Stimulated activated CD8-positive, alpha-beta memory T cell treated with anti-CD3 and anti-CD28 coated beads, Interleukin-4, amount 100 ng/mL, for 1 hour (primary cell): ENCODE measurements at places on chromosomes 13 and 19.

DNA sequence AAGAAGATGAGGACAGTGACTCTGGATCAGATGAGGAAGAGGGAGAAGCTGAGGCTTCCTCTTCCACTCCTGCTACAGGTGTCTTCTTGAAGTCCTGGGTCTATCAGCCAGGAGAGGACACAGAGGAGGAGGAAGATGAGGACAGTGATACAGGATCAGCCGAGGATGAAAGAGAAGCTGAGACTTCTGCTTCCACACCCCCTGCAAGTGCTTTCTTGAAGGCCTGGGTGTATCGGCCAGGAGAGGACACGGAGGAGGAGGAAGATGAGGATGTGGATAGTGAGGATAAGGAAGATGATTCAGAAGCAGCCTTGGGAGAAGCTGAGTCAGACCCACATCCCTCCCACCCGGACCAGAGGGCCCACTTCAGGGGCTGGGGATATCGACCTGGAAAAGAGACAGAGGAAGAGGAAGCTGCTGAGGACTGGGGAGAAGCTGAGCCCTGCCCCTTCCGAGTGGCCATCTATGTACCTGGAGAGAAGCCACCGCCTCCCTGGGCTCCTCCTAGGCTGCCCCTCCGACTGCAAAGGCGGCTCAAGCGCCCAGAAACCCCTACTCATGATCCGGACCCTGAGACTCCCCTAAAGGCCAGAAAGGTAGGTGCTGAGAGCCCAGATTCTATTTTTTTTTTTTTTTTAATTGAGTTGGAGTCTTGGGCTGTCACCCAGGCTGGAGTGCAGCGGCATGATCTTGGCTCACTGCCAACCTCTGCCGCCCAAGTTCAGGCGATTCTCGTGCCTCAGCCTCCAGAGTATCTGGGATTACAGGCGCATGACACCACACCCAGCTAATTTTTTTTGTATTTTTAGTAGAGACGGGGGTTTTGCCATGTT is 2.3 kb downstream of the PPP1R15A start:
- no peak for DNase-seq

DNA sequence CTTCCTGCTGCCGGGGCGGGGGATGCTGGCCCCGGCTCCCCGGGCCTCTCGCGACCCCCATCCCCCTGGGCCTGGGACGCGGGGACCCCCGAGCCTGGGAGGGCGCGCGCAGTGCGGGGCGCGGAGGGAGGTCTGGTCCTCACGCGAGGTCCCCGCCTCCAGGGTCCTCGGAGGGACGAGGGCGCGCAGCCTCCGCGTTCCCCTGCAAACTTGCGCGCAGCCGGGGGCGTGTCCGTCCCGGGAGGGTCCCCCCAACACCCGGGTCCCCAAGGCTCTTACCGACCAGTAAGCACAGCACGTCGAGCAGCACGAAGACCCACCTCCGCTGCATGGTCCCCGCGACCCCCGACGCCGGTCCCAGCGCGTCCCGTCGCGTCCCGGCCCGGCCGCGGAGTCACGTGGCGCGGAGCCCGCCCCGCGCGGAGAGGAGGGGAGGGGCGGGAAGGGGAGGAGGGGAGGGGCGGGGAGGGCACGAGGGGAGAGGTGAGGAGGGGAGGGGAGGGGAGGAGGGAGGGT is at the start of gene PLPP2:
PLPP2 (minus strand) TSS at position 398 of the 516 bp plus-strand sequence; CDS start at position 331, 67 bp downstream.
- DNase-seq = no peak

- DNase-seq = no peak
These were observed 24.0 kb downstream of the UQCRFS1 start for GRCh38 chr19:29189033-29189360.

DNA sequence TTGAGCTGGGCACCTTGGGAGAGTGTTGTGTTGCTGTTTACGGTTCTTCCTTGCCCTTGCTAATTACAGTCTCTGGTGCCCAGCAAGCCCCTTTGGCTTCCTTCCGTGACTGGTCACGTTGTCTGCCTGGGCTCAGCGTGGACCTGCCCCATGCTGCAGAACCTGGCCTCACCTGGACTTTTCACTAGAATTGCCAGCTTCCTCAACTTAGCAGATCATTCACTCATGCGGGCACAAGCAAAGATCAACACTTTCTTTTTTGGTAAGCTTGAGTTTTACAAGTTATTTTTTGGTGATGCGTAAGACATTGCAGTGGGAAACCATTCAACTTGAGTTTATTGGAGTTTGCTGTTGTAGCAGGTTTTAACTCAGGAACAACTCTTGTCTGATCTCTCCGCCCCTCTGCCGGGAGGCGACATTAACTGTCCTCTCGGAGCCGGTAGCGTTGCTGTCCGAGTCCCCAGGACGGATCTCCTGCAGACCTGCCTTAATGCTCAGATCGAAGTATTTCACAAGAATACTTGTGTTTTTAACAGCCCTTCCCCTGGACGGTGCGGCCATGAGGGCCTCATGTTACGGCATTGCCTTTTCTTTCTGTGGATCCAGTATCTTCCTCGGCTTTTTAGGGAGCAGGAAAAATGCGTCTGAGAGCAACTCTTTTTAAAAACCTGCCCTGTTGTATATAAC is 15.7 kb upstream of the TEX29 start:
- DNase-seq = no peak

DNA sequence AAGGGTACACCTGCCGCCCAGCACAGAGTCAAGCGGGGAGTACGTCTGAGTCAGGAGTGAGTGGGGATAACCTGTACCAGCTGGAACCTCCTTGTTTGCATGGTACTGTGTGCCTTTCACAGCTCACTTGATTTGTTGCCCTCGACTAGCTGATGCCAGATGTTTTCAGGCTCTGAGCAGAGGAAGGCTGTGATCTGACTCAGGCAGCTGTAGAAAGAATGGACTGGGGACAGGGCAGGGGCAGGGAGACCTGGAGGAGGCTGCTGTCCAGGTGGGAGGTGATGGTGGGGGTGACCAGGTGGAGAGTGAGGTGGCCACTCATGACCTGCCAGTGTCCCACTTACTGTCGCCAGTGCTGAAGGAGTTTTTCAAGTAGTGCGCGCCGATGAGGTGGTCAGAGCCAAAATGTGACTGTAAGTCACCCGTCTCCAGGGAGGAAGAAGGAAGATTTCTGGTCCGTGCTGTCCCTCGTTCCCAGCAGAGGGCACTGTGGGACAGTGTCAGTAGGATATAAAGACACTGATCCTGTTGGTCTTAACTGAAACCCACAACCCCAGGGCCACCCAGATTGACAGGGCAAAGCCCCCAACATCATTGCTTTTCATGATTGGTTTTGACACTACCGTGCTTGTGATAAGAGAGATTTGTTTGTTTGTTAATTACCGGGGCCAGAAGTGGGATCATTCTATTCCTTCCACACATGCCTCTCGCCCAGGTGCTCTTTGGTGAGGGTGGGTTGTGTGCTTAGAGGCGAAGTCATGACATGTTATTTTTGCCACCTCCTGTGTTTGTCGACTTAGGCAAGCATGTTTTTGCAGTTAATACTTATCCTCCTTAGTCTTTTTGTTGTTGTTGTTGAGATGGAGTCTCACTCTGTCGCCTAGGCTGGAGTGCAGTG is 128.4 kb downstream of the DPF1 start:
- peak; percentile 20 for DNase-seq

DNA sequence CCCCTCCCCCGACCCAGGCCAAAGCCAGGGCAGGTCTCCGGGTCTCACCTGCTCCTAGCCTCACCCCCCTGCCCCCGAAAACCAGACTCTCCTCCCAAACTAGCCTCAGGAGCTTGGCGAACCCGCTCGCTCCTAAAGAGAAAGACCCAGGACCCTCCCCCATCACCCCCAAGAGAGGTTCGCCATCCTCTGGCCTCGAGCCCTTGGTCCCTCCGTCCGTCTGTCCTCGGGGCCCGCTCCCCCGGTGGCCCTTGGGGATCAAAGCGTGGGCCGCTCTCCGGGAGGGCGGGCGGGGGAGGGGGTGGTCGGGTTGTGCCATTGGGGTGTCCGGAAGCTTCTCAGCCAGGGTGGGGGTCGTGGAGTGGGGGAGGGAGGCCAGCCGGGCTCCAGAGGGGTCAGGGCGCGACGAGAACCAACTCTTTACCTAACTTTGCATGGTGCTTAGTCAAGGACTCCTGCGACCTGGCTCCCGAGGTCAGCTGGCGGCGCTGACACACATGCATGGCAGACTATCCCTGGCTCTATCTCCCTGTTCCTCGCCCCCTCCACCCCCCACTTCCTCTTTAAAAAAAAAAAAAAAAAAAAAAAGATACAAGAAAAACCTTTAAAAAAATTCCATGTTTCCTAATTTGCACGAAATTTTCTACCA is 15.6 kb downstream of the SMIM24 start:
- no peak for DNase-seq

DNA sequence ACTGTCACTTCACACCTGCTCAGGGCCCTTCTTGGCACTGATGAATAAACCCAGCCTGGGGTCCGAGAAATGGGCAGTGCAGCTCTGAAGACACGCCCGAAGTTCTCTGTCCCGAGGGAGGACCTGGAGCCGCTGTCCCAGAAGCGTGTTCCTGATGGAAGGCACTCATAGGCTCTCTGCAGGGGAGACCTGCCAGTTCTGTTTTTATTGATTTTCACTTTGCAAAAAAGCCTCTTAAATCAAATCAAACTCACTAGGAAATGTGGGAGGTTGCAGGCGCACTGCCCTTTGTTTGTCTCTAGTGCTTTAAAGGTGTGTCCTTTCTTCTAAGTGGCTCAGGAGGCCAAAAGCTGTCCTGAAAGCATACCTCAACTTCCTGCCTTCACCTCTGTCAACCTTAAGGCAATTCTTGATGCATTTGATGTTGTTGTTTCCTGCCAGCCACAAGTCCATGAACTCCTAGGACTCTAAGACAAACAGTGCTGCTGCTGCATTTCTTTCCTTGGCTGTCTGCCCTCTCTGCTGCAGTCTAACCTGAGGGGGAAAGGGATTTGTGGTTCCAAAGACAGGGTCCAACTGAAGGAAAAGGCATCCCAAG is 663.2 kb downstream of the UQCRFS1 start:
- no peak for DNase-seq

DNA sequence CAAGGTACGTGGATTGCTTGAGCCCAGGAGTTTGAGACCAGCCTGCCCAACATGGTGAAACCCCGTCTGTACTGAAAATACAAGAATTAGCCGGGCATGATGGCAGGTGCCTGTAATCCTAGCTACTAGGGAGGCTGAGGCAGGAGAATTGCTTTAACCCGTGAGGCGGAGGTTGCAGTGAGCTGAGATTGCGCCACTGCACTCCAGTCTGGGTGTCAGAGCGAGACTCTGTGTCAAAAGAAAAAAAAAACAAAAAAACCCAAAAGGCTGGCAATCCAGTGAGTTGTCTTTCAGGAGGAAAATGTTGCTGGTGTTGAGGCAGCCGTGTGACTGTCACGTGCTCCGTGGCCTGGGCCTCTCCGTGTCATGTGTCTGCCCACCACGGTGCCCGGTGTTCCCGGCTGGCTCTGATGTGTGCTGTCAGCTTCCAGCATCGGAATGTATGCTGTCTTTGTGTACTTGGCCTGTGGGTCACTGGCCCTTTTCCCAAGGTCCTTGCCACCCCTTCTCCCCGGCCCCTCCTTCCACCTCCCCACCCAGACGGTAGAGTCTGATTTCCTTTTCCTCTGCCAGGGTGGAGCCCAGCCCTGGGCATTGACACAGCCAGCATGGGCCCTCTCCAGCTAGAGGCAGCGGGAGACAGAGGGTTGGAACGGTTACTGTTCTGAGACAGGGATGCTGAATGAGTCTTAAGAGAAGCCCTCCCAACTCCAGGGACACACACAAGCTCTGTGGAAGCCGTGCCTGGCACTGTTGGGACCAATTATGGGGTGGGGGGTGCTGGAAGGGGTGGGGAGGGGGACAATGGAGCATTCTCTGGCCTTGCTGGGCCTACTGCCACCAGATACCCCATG is 7.2 kb upstream of the TUBB4A start:
- DNase-seq = no peak
